MM.1S (cell line): ENCODE measurements at places on chromosomes 13 and 19.

DNA sequence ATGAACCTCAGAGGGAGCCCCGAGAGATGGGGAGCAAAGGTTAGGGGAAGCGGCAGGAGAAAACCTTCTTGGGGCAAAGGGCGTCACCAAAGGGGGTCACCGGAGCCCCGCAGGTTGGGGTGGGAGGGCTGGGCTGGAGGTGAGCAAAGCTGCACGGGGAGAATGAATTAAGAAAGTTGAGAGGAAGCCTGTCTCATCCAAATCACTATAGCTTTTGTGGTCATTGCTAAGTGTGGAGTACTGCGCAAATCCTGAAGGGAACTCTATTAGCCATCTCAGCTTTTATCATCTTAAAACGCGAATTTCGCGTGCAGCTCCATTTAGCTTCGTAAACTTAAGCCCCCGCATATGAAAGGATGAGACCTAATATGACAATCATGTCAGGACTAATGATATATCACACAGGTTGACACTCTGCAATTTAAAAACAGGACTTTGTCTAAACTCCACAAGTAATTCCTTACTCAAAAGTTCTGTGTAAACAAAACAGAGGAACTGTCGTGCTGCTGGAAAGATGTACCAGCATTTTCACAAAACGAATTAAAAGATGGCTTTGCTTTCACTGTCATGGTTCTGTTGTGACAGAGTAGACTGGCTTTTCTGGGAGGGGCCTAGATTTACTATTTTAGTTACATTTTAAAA, 631 bp downstream of the LACC1 start:
- no peak for DNase-seq

- DNase-seq = no peak
These were observed 77.1 kb downstream of the SACS start for GRCh38 chr13:23356368-23356767.

- no peak for DNase-seq
These were observed 1820.8 kb downstream of the UQCRFS1 start for GRCh38 chr19:27392027-27392632.

GRCh38 chr13:113428871-113429607, 24.2 kb downstream of the ADPRHL1 start:
- DNase-seq = no peak

- no peak for DNase-seq
These were observed 29.2 kb upstream of the F2RL3 start for GRCh38 chr19:16859626-16860025.

- no peak for DNase-seq
These were observed 37.1 kb downstream of the TSHZ3 start for GRCh38 chr19:31312009-31312676.

DNA sequence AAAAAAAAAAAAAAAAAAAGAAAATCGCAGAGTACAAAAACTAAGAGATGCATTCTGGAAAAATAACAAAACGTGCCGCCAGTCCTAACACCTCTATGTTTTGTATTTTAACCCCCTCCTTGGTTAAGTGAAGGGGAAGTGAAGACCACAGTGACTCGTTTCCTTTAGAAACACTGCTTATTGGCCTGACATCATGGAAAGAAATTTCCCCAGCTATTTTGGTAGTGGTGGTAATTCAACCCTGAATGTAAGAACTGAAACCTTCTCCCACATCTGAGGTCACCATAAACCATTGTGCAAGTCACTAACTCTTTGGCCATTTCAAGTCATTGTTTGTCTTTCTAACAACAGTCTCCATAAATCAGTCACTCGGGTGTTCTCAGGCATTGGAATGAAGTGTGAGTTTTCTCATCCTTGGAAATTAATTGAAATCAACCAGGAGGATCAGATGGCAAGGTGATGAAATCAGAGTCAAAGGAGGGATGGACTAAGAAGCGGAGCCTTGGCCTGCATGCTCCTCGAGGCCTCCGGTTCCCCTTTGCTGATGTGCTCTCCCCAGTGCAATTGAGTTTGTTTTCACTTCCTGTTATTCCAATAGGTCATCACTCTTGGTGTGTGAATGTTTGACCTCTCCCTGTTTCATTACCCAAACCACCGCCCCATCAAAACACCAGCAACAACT, 443.9 kb downstream of the FGF9 start:
- DNase-seq = peak; percentile 73

DNA sequence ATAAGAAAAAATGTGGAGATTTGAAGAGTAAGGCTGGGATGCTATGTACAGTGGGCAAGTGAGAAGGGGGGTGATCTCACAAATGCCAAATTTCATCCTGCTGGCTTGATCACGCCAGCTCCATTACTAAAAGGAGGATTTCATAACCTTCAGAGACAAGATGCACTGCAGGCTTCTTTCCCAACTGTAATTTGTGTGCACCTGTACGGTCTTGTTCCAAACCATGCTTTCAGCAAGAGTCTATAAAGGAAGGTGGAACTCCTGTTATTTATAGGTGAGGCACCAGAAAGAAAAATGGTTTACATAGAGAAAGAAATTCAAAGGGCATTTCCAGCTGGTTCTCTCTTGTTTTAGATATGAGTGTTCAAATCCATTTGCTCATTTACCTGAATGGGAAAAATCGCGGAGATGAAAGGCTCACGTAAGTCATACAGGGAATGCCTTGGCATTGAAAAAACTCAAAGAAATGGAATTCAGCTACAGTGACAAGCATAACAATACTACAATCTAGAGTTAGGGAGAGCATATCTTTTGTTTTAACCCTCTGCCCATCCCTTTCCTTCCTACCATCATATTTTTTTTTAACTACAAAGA, 13.3 kb downstream of the EFNB2 start:
- no peak for DNase-seq

- DNase-seq = no peak
These were observed 97.5 kb downstream of the INSR start for GRCh38 chr19:7196763-7197118.

GRCh38 chr13:21606796-21607195, 2.8 kb upstream of the MICU2 start:
- no peak for DNase-seq

GRCh38 chr13:99895444-99896368, 75.9 kb downstream of the ZIC5 start:
- no peak for DNase-seq

DNA sequence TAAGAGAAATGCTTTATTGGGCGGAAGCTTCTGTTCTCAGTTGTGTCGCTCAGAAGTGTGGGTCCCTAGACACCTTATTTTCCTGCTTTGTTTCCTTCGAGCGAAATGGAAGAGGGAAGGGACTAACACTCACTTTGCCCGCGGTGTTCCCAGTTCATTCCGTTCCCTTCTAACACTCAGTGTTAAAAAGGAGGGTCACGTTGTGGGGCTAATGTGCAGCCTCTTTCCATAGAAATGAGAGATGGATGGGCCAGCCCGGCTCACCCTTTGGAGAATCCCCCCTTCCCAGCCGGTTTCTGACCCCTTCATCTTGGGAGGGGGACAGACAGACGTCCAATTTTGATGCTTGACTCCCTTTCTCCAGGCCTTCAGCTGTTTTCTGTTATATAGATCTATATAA, 2.3 kb downstream of the ATP11A start:
- no peak for DNase-seq

DNA sequence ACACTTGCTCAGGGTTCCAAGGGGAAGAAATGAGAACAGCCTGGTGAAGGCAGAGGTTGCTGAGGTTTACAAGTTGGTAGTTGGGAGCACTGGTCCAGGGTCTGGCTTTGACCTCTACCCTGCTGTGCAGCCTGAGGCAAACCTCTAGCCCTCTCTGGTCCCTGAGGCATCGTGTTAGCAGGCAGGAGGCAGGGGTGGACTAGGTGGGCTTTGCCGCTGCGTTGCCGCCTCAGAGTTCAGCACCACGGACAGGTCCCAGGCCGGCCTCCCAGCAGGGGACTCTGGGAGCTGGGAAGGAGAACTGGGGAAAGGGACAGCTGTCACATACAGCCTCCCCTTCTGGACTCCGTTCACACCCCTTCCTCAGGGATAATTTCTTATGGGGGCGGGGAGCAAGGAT, 3.1 kb downstream of the NCAN start:
- peak; percentile 18 for DNase-seq

DNA sequence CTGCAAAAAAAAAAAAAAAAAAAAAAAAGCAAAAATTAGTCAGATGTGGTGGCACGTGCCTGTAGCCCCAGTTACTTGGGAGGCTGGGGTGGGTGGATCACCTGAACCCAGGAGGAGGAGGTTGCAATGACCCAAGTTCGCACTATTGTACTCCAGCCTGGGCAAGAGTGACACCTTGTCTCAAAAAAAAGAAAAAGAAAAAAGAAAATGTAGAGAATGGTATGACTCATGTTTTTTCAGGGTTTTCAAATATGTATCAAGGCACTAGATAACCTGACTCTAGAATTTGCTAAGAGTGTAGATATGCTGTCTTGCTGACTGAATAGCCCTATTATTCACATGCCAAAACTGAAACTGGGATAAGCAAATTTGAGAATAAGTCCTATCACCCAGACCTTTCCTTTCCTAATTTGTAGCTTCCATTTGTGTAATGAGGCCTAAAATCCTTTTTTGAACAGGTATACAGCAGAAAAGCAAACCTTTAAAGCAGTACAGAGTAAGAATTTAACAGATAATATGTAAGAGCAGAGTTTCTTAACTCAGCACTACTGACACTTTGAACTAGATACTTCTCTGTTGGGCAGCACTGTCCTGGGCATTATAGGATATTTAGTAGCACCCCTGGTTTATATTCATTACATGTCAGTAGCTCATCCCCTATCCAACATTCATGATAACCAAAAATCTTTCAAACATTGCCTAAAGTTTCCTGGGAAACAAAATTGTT, 108.6 kb downstream of the ELF1 start:
- DNase-seq = no peak

GRCh38 chr13:112477070-112477619, 101.0 kb downstream of the SPACA7 start:
- DNase-seq = no peak

- DNase-seq = no peak
These were observed 1768.5 kb downstream of the PCDH9 start for GRCh38 chr13:65461590-65461989.

- DNase-seq = no peak
These were observed 213.1 kb downstream of the OXGR1 start for GRCh38 chr13:96781141-96781540.

- no peak for DNase-seq
These were observed 243.4 kb downstream of the NHLRC3 start for GRCh38 chr13:39281539-39282150.

- no peak for DNase-seq
These were observed 20.3 kb upstream of the RAP2A start for GRCh38 chr13:97413694-97414093.

DNA sequence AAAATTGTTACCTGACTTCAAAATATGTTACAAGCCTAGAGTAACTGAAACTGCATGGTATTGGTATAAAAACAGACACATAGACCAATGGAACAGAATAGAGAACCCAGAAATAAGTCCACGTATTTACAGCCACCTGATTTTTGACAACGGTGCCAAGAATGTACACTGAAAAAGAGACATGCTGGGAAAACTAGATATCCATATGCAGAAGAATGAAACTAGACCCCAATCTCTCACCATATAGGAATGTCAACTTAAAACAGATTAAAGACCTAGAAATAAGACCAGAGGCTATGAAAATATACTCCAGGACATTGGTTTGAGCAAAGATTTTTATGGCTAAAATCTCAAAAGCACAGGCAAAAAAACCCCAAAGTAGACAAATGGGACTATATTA, 76.5 kb downstream of the LATS2 start:
- no peak for DNase-seq

DNA sequence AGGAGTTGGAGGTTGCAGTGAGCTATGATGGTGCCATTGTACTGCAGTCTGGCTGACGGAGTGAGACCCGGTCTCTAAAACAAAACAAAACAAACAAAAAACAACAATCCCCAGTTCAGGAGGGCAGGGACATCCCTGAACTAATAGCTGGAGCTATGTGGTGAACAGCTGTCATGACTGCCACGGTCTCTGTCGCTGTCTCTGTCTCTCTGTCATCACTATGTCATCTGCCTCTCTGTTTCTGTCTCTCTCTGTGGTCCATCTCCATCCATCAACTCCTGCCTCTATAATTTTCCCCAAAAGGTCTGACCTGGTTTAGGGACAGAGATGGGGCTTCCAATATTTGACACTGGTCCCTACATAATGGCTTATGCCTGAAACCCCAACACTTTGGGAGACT, 7.4 kb downstream of the ITPKC start:
- no peak for DNase-seq

GRCh38 chr19:30649934-30650614, 277.9 kb downstream of the ZNF536 start:
- DNase-seq = peak; percentile 47

GRCh38 chr13:106561551-106562170, 6.3 kb downstream of the ARGLU1 start:
- no peak for DNase-seq

DNA sequence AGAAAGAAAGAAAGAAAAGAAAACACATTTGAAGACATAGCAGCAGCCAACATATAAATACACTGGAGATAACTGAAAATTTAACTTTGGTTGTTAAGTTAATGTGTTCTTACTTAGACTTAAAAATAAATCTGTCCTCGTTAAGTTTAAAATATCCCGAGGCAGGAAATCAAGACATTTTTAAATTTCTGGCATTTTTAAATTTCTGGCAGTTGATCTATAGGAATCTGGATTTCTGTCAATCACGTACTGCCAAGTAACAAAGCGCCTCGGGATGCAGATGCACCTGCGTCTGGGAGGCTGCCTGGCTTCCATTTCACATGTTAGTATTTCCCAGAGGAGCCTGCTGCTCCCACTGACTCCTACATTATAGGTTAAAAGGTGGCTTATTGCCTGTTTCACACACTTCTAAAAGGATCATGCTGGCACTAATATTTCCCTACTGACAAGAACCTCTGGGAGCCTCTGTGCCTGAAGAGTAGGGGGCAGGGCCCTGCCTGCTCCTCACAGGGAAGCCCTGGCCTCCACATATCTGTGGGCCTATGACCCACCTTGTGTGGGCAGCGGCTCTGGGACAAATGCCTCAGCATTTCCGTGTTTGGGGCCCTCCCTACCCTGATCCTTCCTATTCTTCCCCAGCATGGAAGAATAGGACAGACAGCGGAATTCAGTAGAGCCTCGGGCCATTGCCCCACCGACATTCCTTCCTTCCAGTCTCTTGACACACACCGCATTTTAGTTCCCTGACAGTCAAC, 62.8 kb upstream of the ATP12A start:
- DNase-seq = no peak

GRCh38 chr13:60448907-60449510, 52.0 kb downstream of the TDRD3 start:
- DNase-seq = no peak

- no peak for DNase-seq
These were observed 109.8 kb downstream of the EFNB2 start for GRCh38 chr13:106425661-106426060.

GRCh38 chr13:50069261-50069660, 54.0 kb downstream of the KCNRG start:
- DNase-seq = no peak
